Stimulated activated CD8-positive, alpha-beta memory T cell treated with anti-CD3 and anti-CD28 coated beads, Interleukin-2, amount 100 ng/mL, for 1 hour (primary cell): ENCODE measurements at places on chromosomes 4 and X.
A peak's percentile ranks its signal among the peaks of the same experiment; 100 is the strongest.

- DNase-seq = no peak
Measured at GRCh38 chr4:61212788-61213187, 12.7 kb downstream of the ADGRL3 start.

GRCh38 chr4:111221371-111221770, 598.5 kb upstream of the PITX2 start:
- DNase-seq = no peak

- DNase-seq = no peak
Measured at GRCh38 chr4:28600958-28601357, 1740.3 kb downstream of the STIM2 start.

DNA sequence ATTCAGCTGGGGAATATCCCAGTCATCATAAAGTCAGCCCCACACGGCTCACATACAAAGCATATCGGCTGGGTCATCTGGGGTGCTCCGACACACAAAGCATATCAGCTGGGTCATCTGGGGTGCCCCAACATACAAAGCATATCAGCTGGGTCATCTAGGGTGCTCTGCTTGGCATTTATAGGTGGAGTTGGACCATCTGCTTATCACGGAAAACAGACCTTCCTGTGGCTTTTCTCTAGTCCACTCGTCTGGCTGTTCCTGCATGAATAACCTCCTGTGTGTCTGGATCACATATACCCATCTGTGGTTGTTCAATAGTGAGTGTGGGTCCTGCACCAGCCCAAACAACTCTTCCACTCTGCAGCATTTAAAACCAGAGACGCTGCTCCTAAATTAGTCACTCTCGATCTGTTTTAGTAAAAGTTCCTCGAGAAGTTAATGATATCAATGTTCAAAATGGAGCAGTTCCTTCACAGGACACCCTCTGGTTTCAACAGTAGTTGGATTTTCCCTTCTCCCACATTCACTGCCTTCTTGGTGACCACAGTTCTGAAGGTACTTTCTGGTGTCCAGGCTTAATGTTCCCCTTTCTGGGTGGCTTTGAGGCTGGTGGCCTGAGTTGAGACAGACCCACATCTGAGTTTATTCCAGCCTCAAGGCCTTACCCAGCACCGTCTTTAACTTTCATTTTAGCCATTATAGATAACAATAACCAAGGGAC, 70.0 kb upstream of the FRG1 start:
- no peak for DNase-seq

GRCh38 chr4:155964016-155964891, 10.6 kb upstream of the CTSO start:
- DNase-seq = no peak

- no peak for DNase-seq
Measured at GRCh38 chr4:184883024-184883423, 57.3 kb upstream of the ACSL1 start.

GRCh38 chrX:10104958-10105658, 51.7 kb upstream of the CLCN4 start:
- DNase-seq = no peak

DNA sequence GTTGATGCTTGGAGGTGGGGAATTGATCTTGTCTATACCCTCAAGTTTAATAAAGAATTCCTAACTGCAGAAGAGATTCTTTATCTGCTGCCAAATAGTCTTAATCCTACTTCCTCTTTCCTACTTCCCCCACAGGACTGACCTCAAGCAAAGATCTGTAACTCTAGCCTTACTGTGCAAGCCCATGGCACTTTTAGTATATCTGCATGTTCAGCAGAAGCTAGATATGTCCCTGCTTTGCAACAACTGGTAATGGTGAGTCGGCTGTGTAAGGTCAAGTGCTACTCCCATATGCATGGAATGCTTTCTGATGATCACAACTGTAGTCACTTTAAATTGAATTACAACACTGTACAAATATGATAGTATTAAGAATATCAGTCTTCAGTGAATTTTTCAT, 26.3 kb upstream of the PDS5A start:
- DNase-seq = no peak

- DNase-seq = no peak
Measured at GRCh38 chrX:21373637-21374162, 518 bp upstream of the CNKSR2 start.

- no peak for DNase-seq
Measured at GRCh38 chr4:7347981-7348380, 86.7 kb downstream of the PSAPL1 start.

DNA sequence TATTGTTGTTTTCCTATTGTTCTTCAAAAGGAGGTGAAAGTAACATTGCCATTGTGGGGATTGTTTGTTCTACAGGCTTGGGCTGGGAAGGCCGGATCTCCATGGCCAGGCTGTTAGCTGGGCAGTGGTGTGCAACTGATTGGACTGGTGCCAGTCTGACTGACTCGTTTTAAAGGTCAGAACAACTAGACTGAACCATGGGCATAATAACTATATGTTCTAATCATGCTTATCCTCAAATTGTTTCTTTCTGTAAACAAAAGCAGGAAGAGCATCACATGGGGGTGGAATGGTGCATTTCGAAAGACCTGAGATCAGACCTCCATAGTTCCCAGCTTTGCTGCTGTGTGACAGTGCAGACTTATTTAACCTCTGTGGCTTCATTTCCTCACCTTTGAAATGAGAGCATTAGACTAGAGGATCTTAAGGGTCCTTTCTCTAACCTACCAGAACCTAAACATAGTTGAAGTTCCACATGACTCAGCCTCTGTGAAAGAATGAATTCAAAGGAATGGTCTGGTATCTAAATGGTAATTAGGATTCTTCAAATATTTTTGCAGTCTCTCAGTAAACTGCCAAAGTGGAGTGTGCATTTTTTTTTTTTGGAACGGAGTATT, 66.7 kb upstream of the PGRMC2 start:
- DNase-seq = no peak

DNA sequence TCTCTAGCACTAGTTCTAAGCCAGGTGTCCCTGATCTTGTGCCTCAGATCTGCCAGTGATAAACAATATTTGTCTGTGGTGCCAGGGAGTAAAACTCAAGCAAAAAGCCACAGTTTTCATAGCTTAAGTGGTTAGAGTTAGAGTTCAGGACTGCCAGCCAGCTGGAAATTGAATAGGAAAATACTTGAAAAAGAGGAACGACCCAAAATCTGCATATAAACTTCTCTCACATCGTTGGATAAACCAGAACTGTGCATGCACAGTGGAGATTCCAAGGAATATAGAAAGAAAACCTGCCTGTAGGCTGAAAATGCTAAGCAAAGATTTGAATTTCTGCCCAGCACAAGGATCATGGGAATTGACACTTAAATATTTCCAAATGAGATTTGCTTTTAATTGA, 35.0 kb upstream of the GNPDA2 start:
- DNase-seq = no peak

GRCh38 chr4:13541720-13542576, 2.4 kb downstream of the NKX3-2 start:
- no peak for DNase-seq

DNA sequence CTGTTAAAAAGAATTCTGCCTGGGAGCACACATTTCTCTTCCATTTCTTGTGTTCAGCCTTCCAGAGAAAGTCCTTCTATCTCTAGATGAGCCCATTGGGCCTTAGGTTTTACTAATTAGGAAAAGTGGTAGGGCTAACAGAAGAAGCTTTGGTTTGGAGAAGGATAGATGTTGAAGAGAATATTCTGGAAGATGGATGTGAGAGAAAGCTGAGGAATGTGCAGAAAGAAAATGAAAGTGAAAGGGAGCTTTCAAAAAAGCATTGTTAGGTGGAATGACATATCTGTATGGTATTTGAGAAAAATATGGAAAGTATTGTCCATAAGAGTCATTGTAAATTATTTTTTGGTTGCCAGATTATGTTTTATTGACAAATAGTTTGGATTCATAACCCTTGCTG, 474.8 kb upstream of the SLIT2 start:
- no peak for DNase-seq

- no peak for DNase-seq
Measured at GRCh38 chr4:4913628-4914027, 54.2 kb downstream of the MSX1 start.

DNA sequence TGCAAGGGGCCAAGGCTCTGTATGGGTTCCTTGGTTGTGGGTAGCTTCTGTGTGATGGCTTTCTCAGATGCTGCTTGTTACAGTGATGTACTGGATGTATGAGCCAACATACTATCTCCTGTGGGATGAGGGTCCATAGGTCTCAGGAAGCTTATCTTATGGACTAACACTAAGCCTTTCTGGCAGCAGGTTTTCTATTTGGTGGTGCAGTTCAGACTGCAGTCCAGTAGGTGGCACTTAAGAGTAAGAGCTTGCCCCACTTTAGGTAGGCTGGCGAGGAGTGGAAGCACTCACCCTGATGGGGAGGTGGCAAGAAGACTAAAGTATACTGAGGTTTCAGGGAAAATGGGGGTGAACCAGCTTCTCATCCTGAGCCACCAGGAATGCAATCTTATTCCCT, 306.7 kb upstream of the MAOA start:
- DNase-seq = no peak

- DNase-seq = no peak
Measured at GRCh38 chr4:77636902-77637301, 31.3 kb downstream of the CXCL13 start.

DNA sequence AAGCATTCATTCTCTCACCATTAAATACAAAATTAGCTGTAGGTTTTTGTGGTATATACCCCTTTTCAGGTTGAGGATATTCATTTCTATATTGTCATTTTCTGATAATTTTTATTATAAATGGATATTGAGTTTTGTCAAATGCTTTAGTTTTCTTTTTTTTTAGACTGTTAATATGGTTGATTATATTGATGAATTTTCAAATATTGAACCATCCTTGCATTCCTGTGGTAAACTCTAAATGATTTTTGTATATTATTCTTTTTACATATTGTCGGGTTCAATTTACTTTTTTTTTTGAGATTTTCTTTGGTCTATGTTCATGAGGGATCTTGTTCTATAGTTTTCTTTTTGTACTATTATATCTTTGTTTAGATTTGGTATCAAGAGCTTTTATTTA, 165.1 kb downstream of the GPAT3 start:
- DNase-seq = no peak

DNA sequence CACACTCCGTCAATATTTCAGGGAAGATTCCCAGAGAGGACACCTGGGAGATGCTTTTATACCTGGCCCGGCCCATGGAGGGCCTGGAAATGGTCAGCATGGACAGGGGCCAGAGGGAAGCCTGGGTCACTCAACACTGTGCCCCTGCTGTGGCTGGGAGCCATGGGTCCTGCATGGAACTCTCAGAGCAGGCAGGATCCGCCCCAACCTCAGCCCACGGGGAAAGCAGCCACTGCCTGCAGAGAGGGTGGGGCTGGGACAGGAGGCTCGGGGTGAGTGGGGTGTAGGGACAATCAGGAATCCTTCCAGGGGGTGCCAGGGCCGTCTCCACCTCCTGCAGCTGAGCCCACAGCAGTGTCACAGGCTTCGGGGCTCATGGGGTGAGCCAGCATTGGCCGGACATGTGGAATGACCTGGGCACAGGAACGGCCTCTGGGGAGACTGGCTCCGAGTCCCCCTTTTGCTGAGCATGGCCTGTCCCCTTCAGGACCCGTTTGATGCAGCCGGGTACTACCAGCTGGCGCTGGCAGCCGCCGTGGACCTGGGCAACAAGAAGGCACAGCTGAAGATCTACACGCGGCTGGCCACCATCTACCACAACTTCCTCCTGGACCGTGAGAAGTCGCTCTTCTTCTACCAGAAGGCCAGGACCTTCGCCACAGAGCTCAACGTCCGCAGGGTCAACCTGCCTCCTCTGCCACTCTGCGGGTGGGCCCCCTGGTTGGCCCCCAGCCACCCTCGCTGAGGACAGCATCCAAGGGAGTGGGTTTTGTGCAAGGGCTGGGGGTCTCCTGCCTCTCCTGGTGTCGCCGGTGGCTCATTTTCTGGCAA, 29.1 kb upstream of the HTRA3 start:
- no peak for DNase-seq

DNA sequence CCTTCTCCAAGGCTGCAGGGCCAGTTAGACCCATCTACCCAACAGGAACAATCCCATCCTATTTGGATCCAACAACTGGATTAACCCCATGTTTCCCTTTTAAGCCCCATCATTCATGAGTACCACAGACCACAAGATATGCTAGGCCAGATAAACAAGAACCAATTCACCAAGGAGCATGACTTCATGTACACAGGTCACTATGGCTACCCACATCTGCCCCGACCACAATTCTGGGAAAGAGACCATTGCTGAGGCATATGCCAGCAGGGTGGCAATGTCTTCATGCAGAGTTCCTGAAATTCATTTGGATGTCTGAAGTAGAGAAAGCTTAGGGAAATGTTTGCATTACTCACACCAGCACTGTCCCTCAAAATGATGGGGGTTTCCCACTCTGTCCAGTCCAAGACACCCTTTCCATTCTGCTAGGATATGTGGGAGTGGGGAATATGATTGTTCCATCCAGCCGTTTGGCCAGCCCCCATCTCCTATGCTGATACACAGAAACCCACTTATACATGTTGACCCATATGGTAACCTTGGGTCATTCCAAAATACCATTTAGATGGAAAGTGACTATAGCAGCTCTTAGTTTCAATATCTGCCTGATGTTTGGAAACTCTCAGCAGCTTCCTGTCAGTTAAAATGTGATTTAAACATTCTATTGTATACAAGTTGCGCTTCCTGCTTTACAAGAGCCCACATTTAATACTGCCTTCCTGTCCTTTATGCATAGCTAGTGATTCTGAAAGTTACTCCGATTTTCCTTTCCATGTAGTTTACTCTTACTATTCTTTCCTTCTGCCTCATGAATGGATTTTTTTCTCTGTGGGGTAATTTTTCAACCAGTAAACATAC, 129.0 kb downstream of the AMMECR1 start:
- DNase-seq = no peak

- DNase-seq = peak; percentile 45
Measured at GRCh38 chr4:140151699-140152012, 2.3 kb downstream of the MAML3 start.

DNA sequence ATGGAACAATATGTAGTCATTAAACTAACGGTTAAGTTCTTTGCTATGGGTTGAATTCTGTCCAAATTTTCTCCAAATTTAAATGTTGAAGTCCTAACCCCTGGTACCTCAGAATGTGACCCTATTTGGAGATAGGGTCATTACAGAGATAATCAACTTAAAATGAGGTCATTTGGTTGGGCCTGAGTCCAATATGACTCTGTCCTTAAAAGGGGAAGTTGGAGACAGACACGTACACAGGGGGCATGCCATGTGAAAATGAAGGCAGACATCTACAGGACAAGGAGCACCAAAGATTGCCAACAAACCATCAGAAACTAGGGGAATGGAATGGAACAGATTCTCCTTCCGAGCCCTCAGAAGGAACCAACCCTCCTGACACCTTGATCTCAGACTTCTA, 492.0 kb upstream of the FTHL17 start:
- no peak for DNase-seq
